ENCODE measurements at places on chromosomes 2 and 18. TPM values are rescaled to one million over a fixed set of nuclear protein-coding genes. Genes with fewer than 3 reads are reported as not detected.

Gene RAPGEF4
- not detected for total RNA-seq

Gene FNDC4
- not detected for total RNA-seq

Gene OR6B2
- not detected for total RNA-seq

Gene GALNT13
- total RNA-seq = not detected

Gene SCN2A
- total RNA-seq = not detected

Gene NTSR2
- total RNA-seq = not detected

Gene SLC16A14
- total RNA-seq = 0.23 TPM

Gene KLHL41
- not detected for total RNA-seq

Gene ANKRD29
- total RNA-seq = 3.1 TPM
